ENCODE measurements at places on chromosomes 2 and 18.

GRCh38 chr2:152075461-152076050 is 23.3 kb downstream of the CACNB4 start:
- DNase-seq, result no peak
- H3K36me3 ChIP-seq, result no peaks in the 10 kb centered on the region
- H3K27ac ChIP-seq, result no peak overlapping the region
- H3K4me1 ChIP-seq, result peaks cover 4% of the 10 kb centered on the region
- no peak overlapping the region for H3K4me3 ChIP-seq
- H3K27me3 ChIP-seq, result no peaks in the 10 kb centered on the region

DNA sequence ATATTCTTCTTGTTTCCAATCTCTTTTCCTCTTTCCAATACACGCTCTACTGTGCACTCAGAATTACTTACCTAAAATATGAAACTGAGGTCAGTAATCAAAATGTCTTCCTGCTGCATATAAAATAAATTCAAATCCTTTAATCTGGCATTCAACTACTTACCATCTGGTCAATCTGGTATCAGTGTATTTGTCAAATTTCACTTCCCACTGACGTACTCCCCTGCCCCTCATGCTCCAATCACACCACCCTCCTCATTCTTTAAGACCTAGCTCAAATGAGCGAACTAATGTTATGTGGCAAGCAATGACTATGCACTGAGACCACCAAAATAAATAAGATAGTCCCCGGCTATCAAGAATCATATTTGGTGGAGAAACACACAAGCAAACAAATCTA is 6.7 kb downstream of the ASB3 start:
- peaks cover 34% of the 10 kb centered on the region for H3K36me3 ChIP-seq
- no peaks in the 10 kb centered on the region for H3K27me3 ChIP-seq
- no peak overlapping the region for H3K27ac ChIP-seq
- peaks cover 34% of the 10 kb centered on the region for H3K4me1 ChIP-seq

DNA sequence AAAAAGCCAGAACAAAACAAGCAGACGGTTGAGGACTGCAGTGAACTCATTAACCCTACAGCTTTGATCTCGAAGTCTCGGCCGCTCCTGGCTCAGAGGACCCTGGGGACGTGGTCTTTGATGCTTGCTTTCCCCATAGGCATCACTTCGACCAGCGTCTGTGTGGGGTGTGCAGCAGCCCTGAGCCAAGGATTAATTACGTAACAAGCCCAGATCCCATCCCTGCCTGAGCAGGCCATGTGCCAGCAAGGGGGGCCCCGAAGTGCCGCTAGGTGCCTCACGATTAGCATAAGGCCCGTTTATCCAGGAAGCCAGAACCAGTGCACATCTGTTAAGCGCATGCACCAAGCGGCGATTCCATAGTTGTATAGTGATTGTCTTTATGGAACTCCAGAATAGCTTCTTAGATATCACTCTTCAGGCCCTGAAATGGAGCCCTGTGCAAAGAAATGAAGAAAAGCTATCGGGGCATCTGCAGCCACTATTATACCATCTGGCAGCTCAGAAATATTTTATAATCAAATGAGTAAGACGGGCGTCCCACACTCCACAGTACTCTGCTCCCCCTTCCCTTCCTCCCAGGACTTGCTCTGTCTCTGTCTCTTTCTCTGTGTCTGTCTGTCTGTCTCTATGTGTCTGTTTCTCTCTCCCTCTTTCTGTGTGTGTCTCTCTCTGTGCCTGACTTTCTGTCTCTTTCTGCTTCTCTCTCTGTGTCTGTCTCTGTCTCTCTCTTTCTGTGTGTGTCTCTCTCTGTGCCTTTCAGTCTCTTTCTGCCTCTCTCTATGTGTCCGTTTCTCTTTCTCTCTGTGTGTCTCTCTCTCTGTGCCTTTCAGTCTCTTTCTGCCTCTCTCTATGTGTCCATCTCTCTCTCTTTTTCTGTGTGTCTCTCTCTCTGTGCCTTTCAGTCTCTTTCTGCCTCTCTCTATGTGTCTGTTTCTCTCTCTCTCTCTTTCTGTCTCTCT is 41.7 kb downstream of the HPCAL1 start:
- H3K27me3 ChIP-seq, result no peaks in the 10 kb centered on the region
- peaks cover 69% of the 10 kb centered on the region for H3K4me1 ChIP-seq
- no peak for DNase-seq

GRCh38 chr2:142291969-142292368 is 161.2 kb upstream of the LRP1B start:
- no peaks in the 10 kb centered on the region for H3K4me1 ChIP-seq
- H3K4me3 ChIP-seq, result no peak overlapping the region
- no peak for DNase-seq
- no peaks in the 10 kb centered on the region for H3K36me3 ChIP-seq
- no peaks in the 10 kb centered on the region for H3K27me3 ChIP-seq
- no peak overlapping the region for H3K27ac ChIP-seq

DNA sequence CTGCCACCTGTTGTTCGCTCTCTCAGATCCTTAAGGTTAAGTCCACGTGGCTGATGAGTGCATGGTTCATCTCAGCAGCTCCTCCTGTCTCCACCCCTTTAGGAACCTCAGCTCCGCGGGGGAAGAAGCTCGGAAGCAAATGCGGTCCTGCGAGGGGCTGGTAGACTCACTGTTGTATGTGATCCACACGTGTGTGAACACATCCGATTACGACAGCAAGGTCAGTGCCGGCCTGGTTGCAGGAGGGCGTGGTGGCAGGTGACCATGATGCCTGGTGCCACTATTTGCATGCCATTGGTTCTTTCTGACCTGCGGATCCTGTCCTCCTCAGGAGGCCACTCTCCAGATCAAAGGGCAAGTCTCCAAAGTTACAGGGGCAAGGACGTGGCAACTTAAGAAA is 133.9 kb upstream of the DAPL1 start:
- no peak overlapping the region for H3K27ac ChIP-seq
- no peaks in the 10 kb centered on the region for H3K27me3 ChIP-seq
- peaks cover 4% of the 10 kb centered on the region for H3K36me3 ChIP-seq
- no peak overlapping the region for H3K4me3 ChIP-seq

DNA sequence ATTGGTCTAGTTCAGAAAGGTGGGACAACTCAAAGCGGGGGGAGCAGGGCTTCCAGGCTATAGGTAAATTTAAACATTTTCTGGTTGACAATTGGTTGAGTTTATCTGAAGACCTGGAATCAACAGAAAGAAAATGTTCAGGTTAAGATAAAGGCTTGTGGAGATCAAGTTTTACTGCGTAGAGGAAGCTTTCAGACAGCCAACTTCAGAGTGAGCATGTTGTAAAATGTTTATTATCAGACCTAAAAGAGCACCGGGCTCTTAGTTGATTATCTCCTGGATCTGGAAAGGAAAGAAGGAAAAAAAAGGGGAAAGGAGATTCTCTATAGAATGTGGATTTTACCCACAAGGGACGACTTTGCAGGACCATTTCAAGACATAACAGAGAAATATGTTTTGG is 227.0 kb upstream of the SH3BP4 start:
- H3K4me3 ChIP-seq, result no peak overlapping the region
- no peaks in the 10 kb centered on the region for H3K36me3 ChIP-seq
- no peak overlapping the region for H3K27ac ChIP-seq
- no peak for DNase-seq

GRCh38 chr18:1585881-1586488 is 681.3 kb downstream of the ADCYAP1 start:
- peaks cover 2% of the 10 kb centered on the region for H3K4me1 ChIP-seq
- H3K27me3 ChIP-seq, result no peaks in the 10 kb centered on the region
- H3K36me3 ChIP-seq, result no peaks in the 10 kb centered on the region
- H3K4me3 ChIP-seq, result no peak overlapping the region
- no peak for DNase-seq

DNA sequence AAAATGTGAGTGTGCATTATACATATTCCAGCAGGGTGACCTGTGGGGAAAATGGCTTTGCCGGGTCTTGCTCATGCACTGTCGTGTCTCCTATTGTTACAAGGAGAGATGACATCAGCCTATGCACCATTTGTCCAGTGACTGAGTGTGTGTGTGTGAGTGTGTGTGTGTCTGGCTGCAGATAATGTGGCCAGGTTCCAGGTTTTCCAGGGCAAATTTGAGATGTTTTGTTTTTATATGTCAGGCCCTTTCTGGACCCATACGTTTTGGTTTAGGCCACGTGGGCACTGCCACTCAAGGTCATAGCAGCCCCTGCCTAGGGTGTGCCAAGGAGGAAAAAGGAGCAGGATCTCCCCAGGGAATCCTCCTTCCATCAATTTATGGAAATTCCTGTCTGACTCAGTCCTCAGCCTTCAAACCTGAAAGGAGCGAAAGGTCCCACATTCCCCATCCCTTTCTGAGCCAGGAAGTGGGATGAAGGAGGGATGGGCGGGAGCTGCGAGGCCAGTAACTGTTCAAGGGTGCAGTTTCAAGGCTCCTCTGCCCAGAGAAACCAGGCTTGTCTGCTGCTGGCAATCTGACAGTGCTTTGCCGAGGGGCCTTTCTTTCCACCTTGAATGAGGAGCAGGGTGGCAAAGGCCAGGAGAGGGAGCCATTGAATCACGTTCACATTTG is 93.0 kb upstream of the SMAD2 start:
- DNase-seq, result no peak
- no peak overlapping the region for H3K4me3 ChIP-seq
- peaks cover 42% of the 10 kb centered on the region for H3K27me3 ChIP-seq
- no peaks in the 10 kb centered on the region for H3K36me3 ChIP-seq
- peaks cover 2% of the 10 kb centered on the region for H3K4me1 ChIP-seq

DNA sequence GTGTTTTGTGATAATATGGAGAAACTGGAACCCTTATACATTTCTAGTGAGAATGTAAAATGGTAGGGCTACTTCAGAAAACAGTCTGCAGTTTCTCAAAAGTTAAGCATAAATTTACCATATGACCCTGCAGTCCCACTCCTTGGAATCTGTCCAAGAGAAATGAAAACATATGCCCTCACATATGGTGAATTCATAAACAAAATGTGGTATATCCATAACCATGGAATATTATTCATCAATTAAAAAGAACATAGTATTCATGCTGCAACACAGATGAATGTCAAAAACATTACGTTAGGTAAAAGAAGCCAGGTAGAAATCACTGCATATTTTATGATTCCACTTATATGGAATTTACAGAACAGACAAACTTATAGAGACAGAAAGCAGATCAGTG is 11.8 kb downstream of the ROCK2 start:
- H3K27me3 ChIP-seq, result no peaks in the 10 kb centered on the region
- H3K36me3 ChIP-seq, result peaks cover 6% of the 10 kb centered on the region
- no peak overlapping the region for H3K27ac ChIP-seq
- no peak for DNase-seq
- H3K4me1 ChIP-seq, result peaks cover 7% of the 10 kb centered on the region

DNA sequence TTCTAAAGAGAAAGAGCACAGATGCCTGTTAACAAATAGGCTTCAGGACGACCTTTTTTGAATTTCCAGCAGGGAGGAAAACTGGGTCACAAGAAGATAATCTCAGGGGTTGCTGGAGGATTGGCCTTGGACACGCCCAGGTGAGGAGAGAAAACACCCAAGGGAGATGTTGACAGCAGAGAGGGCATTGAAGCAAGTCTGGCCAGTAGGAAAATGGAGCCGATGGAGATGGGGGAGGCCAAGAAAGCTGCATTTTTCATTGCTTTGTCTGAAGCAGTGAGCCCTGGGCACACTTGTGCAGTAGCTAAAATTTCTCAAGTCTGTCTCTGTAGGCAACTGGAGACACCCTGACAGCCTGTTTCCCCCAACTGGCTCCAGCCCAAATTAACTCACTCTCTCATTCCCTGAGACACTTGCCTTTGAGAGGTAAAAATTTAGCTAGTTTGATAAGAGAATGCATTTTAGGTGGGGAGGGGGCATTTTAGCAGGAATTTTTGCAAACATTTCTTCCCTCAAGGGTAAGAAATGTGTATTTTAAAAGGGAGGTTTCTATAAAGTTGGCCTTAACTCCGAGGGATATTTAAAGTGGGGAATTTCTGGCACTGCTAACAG is 165.5 kb downstream of the TGIF1 start:
- no peak for DNase-seq
- no peaks in the 10 kb centered on the region for H3K36me3 ChIP-seq
- no peak overlapping the region for H3K27ac ChIP-seq
- H3K4me3 ChIP-seq, result no peak overlapping the region

- DNase-seq, result no peak
- no peaks in the 10 kb centered on the region for H3K27me3 ChIP-seq
- H3K4me3 ChIP-seq, result no peak overlapping the region
- H3K36me3 ChIP-seq, result no peaks in the 10 kb centered on the region
- no peaks in the 10 kb centered on the region for H3K4me1 ChIP-seq
Observed at GRCh38 chr2:2219984-2220383, 111.1 kb downstream of the MYT1L start.
